ENCODE measurements at places on chromosomes 1 and 21.

GRCh38 chr1:30683699-30684098, 39.7 kb downstream of the MATN1 start:
- DNase-seq, result no peak

DNA sequence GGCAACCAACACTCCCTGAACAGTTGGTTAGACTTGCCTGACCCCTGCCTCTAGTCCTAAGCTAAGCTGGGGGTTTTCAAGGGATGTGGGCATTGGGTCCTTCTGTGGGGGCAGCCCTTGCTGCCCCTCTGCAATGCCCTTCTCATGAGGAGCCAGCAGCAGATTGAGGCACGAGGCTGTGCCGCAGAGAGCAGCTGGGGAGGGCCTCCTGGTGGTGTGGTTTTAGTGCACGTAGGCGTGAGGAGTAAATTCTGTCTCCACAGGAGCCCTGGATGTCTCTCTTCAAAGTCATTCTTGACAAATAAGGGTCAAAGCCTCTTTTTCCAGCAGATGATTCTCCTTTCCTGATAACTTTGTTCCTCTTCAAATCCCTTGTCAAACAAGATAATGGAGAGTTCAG, 31.8 kb upstream of the KLHDC7A start:
- no peak for DNase-seq

GRCh38 chr21:25942135-25942534, 207.4 kb downstream of the GABPA start:
- no peak for DNase-seq

GRCh38 chr1:231252336-231252735, 11.3 kb downstream of the GNPAT start:
- DNase-seq, result no peak

DNA sequence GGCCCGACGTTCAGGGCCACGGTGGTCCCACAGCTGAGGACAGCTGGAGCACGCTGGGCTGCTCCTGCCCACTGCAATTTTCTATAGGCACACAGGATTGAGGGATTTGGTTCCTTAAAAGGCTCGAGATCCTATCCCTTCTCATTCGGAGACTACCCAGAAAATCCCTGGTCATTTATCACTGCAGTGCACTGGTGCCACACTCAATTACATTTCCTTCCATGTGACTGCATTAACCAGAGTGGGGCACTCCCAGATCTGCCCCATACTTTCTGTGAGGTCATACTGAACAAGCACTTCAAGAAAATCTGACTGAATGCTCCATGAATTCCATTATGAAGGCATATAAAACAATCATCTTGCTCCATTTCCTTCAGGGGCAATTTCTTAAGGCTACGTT, 49.8 kb upstream of the KCNE1 start:
- DNase-seq, result no peak

DNA sequence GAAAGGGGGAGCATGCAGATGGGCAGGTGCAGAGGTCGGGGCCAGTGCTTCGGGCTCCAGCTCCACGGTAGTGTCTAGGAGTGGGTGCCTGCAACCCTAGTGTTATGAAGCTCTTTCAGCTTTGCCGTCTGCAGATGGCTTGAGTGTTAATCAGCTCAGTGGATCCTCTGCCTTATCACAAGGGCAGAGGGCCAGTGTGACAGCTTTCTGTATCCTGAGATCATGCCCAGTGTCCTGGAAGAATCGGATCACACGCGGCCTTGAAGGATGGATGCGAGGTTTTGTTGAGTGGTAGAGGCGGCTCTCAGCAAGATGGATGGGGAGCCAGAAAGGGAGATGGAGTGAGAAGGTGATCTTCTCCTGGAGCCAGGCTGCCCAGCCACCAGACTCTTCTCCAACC, 25.5 kb upstream of the C1orf146 start:
- DNase-seq, result no peak

GRCh38 chr1:23452011-23452411, 27.5 kb upstream of the TCEA3 start:
- DNase-seq, result no peak

GRCh38 chr1:116476321-116476720, 94.5 kb downstream of the CD58 start:
- no peak for DNase-seq

- no peak for DNase-seq
Observed at GRCh38 chr1:27290581-27290980, 31.4 kb upstream of the TMEM222 start.

GRCh38 chr1:65222340-65222940, 74.4 kb downstream of the AK4 start:
- no peak for DNase-seq

- no peak for DNase-seq
Observed at GRCh38 chr1:226135059-226135651, 51.4 kb downstream of the ACBD3 start.

- DNase-seq, result no peak
Observed at GRCh38 chr21:42818328-42818749, 61.0 kb downstream of the WDR4 start.

DNA sequence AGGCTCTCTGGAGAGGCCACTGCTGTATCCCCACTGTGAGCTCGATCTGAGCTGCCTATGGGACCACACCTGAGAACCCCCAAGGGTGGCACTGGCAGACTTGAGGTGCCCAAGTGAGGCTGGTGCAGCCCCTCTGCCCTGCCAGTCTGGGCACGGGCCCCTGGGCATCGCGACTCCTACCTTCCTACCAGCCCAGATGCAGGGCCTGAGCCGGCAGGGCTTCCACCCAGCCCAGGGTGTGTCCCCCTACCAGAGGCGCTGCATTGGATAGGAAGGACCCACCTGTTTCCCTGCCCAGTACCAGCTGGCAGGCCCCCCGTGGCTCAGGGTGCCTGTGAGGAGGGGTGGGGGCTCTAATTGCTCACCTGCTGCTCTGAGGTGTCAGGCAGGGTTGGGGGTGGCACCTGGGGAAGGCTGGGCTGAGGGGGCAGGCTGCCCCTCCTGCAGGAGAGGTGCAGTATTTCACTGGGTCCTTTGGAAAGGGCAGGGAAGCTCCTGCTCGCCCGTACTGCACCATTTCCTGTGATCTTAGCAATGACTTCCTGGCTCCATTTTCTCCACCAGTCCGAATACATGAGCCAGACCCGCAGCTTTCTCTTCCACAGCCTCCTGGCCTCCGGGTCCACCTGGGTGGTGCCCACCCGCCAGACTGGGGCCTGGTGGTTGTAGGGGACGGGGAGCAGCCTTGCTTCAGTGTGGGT, 11.8 kb downstream of the TP73 start:
- no peak for DNase-seq

DNA sequence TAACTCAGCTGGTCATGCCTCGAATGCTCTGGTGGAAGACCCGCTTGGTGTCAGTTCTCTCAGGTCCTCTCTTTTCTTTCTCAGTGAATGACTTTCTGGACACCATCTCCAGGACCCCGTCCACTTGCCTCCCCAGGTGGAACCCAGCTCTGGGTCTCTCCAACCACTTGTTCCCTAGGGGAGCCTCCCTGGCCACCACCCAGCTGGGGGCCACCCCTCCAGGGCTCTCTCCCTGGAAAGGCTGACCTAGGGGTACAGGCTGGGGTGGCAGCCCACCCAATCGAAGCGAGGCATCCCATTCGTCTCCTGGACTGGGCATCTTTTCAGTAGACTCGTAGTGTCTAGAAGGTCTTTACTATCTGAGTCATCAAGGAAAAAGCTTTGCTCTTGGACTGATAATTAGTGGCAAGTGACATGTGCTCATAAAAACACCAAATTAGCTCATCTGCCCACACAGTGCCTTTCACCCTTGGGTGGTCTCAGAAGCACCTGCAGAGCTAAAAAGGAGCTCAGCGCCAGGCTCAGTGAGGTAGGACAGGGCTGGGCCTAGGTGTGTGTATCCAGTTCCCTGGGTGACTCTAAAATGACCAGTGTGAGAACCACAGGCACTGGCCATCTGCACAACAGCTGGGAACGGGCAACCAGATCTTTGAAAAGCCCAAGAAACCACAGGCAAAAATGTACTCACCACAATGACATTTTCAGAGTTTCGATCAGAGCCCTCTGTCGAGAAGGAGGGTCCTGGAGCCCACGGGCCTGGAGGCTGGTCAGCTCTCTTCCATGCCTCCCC, 2.4 kb upstream of the PDXK start:
- DNase-seq, result no peak

- no peak for DNase-seq
Observed at GRCh38 chr1:202856014-202856413, 32.9 kb downstream of the RABIF start.

DNA sequence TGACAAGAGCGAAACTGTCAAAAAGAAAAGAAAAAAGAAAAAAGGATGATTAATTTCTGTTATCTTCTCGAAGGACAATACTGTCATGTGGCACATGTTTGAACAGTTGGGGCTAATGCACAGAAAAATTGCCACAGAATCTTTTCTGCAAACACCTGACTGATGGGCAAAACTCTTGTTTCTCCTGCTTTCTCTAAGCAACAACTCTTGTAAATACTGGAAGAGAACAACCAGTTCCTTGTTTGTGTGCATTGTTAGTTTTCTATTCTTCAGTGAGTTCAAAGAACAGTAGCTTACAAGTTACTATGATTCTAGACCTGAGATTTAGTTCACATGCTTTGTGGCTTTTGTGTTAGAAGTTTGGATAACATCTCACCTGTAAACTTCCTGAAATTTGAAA, 60.7 kb downstream of the CDC14A start:
- DNase-seq, result no peak

DNA sequence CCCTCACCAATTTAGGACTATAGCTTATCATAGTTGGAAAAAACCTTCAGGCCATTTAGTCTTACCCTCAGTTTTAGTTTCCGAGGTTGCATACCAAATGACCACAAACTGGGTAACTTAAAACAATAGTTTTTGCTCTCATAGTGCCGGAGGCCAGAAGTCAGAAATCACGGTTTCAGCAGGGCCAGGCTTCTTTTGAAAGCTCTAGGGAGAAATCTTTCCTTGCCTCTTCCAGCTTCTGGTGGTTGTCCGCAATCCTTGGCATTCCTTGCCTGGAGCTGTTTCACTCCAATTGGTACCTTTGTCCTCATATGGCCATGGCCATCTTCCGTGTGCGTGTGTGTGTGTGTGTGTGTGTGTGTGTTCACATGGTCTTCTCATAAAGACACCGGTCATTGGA, 12.4 kb upstream of the PLXNA2 start:
- no peak for DNase-seq

GRCh38 chr1:39915499-39916129, 13.9 kb upstream of the MYCL start:
- DNase-seq, result no peak

- DNase-seq, result no peak
Observed at GRCh38 chr1:89023026-89023425, 360 bp upstream of the GBP3 start.

DNA sequence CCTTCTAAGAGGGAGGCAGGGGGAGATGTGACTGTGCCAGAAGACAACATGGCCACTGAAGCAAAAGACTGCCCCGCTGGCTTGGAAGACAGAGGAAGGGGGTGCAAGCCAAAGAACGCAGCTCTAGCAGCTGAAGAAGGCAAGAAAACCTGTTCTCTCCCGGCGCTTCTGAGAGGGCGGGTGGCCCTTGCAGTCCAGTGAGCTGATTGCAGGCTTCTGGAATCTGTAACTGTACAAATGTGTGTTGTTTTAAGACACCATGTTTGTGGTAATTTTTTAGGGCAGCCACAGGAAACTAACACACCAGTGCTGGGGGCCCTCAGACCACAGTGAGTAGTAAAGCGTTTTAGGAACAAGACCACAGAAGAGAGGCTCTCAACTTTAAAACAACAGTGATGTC, 47.0 kb downstream of the CD46 start:
- DNase-seq, result no peak

DNA sequence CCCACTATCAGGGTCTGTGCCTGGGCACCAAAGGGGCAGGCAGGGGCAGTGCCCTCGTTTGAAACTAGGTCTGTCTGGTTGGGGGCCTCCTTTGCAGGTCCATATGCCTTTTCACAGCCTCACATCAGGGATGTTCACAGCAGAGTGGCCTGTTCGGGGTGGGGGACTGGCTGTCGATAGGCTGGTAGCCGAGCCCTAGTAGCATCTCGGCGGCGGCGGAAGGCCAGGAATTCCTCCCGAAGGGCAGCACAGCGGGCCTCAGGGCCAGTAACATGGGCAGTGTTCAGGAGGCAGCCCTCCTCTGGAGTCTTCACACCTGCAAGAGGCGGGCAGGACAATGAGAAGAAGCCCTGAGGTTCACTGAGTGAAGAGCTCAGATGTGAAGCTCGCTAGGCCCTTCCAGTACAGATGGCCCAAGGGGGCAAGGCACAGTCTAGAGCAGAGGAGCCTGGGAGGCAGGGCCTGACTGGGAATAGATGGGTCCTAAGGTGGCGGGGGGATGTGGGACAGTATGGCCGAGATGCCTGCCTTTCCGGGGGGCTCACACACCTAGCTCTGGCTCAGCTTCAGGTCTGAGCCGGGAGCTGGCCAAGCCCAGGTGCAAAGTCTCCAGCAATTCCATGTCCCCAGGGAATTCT, 2.0 kb upstream of the TAGLN2 start:
- no peak for DNase-seq

DNA sequence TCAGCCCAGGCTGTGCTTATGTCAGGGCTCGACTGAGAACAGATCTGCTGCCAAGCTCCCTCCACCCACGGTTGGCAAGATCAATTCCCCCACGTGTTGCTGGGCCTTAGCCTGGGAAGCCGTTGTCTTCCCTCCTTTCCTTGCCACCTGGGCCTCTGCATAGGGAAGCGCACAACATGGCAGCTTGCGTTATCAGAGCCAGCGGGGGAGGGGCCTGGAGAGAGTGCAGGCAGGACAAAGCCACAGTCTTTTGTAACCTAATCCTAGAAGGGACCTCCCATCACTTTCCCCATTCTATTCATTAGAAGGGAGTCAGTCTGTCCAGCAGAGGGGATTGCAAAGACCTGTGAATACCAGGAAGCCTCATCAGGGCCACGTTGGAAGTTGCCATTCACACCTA, 17.0 kb upstream of the IGSF21 start:
- DNase-seq, result no peak

- peak; percentile 87 for DNase-seq
Observed at GRCh38 chr1:201593200-201593921, 54.4 kb downstream of the NAV1 start.

DNA sequence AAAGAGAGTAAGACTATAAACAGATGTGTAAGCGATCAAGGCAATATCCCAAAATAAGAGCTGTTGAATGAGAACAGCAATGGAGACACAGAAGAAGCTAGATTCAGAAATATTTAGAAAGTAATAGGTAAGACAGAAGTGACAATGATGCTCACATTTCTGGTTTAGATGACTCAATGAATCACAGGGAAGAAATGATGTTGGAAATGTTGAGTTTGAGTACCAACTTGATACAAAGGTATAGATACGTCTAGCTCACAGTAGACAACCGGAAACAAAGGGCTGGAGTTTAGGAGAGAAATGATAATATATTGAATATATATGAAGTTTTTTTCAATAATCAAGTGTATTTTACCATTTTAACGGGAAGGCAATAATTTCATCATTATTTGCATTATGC, 6.5 kb downstream of the GATAD2B start:
- DNase-seq, result no peak

GRCh38 chr1:118767971-118768370, 220.2 kb downstream of the TBX15 start:
- no peak for DNase-seq

Data from AG04450 (cell line).